ENCODE measurements at places on chromosomes 12 and 14.

GRCh38 chr12:106301241-106301610 lies 1.3 kb upstream of the TCP11L2 start:
- no peak for DNase-seq

DNA sequence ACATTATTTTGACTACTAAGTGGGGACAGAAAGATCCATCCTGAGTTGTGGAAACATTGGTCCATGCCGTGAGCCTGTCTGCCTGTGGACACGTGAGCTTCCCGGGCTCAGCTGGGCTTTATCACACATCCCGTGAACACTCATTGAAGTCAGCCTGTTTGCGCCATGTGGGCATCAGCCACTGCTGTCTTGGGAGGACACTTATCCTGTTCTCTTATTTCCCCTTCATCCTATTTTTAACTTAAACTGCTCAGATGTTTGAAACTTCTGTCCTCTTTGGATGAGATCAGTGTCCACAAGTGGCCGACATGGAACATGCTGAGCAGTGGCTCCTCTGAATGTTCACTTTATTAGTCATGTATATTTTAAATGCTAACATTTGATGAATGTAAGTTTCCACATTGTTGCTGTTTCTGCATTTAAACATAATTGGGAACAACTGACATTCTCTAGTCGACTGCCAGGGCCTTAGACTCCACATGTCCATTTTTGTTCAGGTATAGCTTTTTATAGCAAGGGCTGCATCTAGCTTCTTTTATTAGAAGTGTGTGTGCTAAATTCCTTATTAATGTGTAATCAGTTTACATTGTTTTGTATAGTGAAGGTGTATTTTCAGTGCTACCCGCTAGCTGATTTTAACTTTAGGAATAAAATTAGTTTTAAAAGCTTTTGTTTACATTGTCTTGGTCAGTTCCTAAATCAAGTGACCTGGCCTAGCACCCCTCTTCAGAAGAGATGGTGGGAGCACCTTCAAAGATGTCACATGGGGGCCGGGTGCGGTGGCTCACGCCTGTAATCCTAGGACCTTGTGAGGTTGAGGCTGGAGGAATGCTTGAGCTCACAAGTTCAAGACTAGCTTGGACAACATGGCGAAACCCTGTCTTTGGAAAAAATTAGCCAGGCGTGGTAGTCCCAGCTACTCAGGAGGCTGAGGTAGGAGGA lies 24.0 kb downstream of the RNF34 start:
- no peak for DNase-seq

GRCh38 chr12:89235189-89235993 lies 116.9 kb downstream of the DUSP6 start:
- DNase-seq, result no peak

DNA sequence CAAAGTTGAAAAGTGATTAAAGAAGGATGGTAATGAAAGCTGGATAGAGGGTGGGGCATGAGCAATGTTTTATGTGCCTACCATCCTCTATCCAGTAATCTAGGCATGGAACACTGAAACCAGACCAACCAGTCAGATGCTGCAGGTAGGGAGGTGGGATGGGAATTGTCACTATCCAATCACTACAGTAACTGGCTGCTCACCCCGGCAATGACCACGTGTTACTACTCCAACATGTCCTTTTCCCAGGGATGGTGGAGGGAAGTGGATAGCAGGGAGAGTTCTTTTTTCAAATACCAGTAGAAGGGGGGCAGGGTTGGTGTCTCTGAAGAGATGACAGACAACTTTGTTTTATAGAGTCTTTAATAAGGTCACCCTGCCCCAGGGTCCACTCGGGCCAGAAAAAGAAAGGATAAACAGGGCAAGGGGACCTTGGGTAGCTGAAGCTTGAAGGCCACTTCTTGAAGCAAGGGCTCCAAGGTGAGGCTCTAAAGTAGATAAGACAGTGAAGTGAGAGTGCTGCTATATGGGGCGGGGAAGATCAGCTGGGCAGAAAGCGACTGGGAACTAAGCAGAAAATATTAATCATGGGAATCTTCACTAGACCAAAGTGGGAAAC lies 14.7 kb upstream of the CDH24 start:
- peak; percentile 63 for DNase-seq

DNA sequence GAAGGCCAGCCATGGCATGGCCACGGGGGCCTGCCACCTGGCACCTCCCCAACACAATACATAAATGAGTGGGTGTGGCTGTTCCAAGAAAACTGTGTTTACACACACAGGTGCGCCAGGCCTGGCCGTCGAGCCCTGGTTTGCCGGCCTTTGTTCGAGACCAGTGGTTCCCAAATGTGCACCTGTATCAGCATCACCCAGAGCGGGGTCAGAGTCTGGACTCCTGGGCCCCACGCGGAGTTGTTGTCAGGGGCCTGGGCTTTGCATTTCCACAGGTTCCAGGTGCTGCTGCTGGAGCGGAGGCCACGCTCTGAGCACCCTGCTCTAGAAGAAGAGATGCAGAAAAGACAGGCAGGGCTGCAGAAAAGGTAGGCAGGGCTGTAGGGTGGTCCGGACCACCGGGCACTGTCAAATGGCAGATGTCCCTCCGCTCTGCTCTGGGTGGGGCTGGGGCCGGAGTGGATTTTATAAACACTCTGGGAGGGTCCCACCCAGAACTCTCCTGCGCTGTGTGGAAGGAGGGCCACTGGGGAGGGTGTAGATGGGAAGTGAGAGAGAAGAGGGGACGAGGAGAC lies 4.2 kb upstream of the ASPG start:
- no peak for DNase-seq

DNA sequence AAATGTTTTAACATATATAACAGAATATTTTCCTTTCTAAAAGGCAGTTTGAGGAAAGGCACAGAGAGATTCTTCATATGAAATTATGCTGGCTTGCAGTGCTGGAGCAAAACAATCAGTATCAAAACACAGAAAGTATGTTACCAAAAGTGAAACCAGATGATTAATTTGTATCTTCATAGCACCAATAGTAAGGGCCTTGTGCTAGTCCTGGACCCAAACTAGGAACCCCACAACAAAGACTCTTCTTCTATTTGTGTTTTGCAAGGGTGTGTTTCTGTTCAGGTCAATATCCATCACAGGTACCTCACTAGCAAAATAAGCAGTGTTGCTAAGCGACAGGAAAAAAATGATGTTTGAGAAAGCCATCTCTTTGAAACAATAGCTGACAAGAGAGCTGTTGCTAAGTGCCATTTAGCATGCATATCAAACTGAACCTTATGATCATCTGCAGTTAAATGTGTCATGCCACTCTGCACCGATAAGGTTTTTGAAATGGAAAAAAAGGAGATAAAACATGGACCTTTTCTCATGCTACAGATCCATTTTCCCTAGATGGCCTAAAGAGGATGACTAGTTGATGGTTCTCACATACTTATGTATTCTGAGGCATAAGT lies 196.2 kb upstream of the ALG10 start:
- no peak for DNase-seq

DNA sequence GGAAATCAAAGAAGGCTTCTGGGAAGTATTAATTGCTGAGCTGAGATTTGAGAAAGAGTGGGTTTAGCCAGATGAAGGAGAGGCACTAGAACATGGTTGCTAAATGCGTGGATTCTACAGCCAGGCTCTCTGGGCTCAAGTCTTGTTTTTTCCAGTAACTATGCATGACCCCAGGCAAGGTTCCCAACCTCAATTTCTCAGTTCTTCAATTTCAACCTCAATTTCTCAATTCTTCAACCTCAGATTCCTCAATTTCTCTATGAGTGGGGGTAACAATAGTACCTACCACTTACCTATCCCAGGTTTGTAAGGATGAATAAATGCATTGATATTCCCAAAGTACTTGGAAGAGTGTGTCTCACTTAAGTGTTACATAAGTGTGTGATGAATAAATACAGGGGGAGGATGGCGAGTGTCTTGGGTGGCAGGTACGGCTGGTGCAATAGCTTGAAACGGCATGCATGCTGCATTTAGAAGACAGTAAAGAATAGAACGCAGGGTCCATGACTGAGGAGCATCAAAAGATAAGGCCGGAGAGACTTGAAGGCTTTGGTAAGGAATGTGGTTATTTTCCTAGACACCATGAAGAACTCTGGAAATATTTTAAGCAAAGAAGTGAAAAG lies 149.1 kb upstream of the ATP2B1 start:
- no peak for DNase-seq

DNA sequence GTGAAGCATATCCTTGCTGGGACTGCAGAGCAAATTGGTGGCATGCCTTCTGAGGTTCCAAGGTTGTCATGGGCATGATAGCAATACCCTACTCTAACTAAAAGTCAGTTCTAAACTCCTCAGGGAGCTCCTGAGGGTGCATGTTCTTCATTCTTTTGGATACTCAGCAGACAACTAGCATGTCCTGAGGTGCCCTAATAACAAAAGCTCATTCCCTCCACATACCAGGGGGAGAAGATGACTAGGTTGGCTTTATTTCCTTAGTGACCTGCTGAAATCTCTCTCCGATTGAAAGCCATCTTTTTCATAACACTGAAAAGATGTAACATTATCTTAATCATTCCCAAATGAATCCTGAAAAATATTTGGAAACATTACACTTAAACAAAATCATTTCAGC lies 188.7 kb upstream of the IGF1 start:
- DNase-seq, result no peak

DNA sequence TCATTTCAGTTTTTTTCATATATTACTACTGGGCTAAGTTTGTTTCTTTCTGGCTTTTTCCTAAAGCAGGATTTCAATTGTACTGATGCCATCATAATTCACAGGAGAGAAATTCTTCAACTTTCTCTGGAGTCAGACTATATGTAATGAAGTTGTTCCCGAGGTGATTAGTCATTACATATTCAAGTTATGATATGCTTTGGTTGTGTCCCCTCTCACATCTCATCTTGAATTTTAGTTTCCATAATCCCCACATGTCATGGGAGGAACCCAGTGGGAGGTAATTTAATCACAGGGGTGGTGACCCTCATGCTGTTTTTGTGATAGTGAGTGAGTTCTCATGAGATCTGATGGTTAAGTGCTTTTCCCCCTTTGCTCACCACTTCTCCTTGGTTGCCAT lies 227.5 kb upstream of the LRIG3 start:
- DNase-seq, result no peak

- no peak for DNase-seq
These were observed 13.0 kb downstream of the SLC25A3 start for GRCh38 chr12:98606359-98606988.

- DNase-seq, result no peak
These were observed 59.1 kb upstream of the OTOGL start for GRCh38 chr12:80040075-80040738.

GRCh38 chr14:74441113-74441512 lies 15.1 kb upstream of the SYNDIG1L start:
- DNase-seq, result no peak

GRCh38 chr12:115440438-115440837 lies 756.5 kb upstream of the TBX3 start:
- peak; percentile 23 for DNase-seq

- no peak for DNase-seq
These were observed 10.7 kb downstream of the TTC5 start for GRCh38 chr14:20295067-20295466.

DNA sequence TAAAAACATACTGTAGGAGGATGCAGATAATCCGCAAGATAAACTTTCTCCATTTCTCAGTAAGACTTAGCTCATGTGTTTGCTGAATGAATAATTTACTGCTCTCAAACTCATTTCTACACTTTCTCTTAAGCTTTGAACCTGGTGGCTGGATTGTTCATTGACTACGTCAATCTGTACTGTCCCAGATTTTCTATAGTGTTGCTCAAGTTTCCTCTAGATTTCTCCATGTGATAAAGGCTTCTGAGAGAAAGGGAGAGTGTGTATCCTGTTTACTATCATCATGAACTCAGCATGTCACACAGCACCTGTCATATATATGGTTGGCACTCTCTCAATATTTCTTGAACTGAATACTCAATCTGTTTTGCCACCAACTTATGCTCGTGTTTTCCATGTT lies 518.0 kb upstream of the TBX3 start:
- DNase-seq, result no peak

GRCh38 chr14:104141621-104142091 lies 3.3 kb downstream of the KIF26A start:
- DNase-seq, result no peak

DNA sequence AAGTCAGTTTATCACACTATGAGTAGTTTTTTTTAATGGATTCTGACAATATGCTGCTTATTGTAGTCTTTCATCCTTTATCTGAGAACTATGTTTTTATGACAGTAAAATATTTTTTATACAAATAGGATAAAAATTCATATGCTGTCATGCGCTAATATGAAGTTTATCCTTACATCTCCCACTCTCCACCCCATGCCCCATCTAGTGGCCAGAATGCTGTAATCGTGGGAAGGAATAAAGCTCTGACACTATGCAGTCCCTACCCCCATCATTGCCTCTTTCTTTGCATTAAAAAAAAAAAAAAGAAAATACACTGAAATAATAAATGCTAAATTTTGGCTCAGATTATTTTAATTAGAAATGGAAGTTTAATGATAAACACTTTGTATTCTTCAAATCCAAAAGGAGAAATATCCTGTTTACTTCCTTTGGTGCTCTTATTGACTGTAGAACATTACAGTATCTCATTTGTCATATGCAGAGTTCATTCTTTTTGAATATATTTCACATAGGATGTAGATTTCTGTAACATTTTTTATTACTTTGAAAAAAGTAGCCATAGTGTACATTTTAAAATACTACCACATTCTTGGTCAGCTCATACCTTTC lies 145.9 kb upstream of the SLCO1C1 start:
- DNase-seq, result peak; percentile 1

Measured in RWPE1 (cell line).